Right atrium auricular region (tissue), 2 donors: ENCODE measurements at places on chromosomes 4 and X. TPM values are rescaled to one million over a fixed set of nuclear protein-coding genes. Genes with fewer than 3 reads are reported as not detected.

- no peak for DNase-seq
Observed at GRCh38 chr4:47668810-47669408, 169.0 kb downstream of the CORIN start.

- DNase-seq: no peak
Observed at GRCh38 chrX:19097553-19098283, 24.6 kb downstream of the ADGRG2 start.

- DNase-seq: no peak
Observed at GRCh38 chr4:120132935-120133334, 66.3 kb upstream of the MAD2L1 start.

- DNase-seq: no peak
Observed at GRCh38 chrX:39600222-39600621, 497.5 kb downstream of the BCOR start.

- no peak for DNase-seq
Observed at GRCh38 chr4:148790691-148791090, 348.5 kb upstream of the NR3C2 start.

Gene AVPR2
- total RNA-seq: 4.7 TPM

- no peak for DNase-seq
Observed at GRCh38 chr4:11548597-11549082, 119.9 kb upstream of the HS3ST1 start.

Gene GATA1
- total RNA-seq: not detected

- no peak for DNase-seq
Observed at GRCh38 chr4:4480205-4480604, 61.6 kb downstream of the STX18 start.

- no peak for DNase-seq
Observed at GRCh38 chr4:13248621-13249298, 235.4 kb downstream of the RAB28 start.

DNA sequence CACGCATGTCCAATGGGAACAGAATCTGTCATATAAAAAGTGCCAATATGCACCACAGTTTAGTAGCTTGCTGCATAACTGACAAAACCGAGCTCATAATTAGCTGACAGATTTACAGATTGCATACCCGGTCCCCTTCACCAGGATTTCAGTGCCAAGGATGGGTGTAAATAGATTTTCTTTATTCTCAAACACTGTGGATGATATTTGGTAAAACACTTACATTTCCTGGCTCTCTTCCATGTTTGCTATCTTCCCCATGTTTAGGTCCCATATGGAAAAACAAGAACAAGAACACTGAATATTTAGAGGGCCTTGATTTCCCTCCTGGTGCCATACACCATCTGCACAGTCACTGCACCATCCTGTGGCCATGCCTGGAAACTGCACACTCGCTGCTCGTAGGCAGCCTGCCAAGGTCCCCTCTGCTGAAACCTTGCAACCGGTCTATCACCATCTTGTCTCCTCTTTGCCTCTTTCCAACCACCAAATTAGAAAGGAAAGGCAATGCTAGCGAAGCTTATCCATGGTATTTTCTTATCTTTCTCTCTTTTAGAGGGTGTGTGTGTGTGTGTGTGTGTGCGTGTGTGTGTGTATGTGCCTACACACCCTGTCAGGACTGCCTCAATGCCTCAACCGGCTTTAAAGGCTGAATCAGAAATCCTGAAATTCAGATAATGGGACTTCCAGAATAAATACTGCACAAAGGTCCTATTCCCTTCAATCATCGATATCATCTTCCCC is 124.2 kb upstream of the MBNL3 start:
- no peak for DNase-seq

DNA sequence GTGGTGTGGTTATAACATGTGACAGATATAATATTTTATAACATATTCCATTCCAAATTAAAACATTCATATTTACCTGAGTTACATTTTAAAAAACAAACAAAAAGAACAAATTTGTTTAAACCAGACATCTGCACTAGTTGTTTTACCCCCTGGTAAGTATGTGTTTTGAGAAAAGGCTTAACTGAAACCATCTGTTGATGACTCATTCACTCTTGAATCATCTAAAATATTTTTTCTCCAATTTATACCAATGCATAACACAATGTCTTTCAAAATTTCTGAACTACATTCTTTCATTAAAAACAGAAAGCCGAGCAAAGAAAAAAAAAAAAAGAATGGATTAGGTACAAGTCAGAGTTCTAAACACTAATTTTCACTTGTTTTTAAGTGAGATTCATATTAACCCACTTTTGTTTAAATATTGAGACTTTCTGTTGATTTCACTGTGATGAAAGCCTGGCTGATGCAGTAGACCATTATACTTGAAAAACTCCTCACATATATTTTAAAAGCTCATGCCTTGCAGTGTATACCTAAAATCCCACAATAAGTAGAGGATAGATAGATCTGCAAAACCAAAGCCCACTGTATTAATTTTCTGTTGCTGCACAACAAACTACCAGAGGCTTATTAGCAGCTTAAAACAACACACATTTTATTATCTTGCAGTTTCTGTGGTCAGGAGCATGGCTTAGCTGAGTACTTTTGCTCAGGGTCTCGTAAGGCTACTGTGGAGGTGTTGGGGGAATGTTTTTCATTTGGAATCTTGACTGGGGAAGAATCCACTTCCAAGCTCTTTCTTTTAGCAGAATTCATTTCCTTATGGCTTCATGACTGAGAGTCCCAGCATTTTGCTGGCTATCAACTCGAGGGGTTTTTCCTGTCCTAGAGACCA is 221.5 kb downstream of the PCDH18 start:
- DNase-seq: no peak
